Common myeloid progenitor, CD34-positive (primary cell): ENCODE measurements at places on chromosomes 2 and 18.

- H3K4me1 ChIP-seq: no peaks in the 10 kb centered on the region
- H3K27ac ChIP-seq: no peak overlapping the region
- no peak for DNase-seq
These were observed 1269.9 kb upstream of the GYPC start for GRCh38 chr2:125386074-125386473.

GRCh38 chr18:29418136-29418535 is 1241.2 kb upstream of the CDH2 start:
- no peaks in the 10 kb centered on the region for H3K4me1 ChIP-seq
- H3K27ac ChIP-seq: no peak overlapping the region
- no peaks in the 10 kb centered on the region for H3K27me3 ChIP-seq
- H3K4me3 ChIP-seq: no peak overlapping the region
- no peaks in the 10 kb centered on the region for H3K36me3 ChIP-seq

DNA sequence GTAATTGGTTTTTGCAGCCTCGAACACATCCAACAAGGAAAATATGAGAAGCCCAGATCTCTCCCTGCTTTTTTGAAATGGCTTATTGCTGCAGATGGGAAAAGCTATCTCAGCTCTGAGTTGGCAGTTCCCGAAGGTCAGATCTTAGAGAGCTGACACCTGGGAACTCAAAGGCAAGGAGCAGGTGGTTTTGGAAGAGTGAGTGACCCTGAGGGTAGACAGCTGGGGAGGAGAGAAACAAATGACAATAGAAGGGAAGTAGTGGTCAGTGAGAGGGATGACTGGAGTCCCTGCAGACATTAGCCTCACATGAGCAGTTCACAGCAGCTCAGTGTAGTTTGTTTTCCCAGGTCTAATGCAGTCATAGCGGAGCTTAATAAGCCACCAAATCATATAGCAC is 317.9 kb downstream of the STK39 start:
- H3K27me3 ChIP-seq: no peaks in the 10 kb centered on the region
- H3K4me1 ChIP-seq: no peaks in the 10 kb centered on the region
- H3K36me3 ChIP-seq: no peaks in the 10 kb centered on the region
- no peak overlapping the region for H3K27ac ChIP-seq
- no peak for DNase-seq

GRCh38 chr2:88181511-88181910 is 11.4 kb downstream of the THNSL2 start:
- H3K36me3 ChIP-seq: peaks cover 2% of the 10 kb centered on the region
- H3K27ac ChIP-seq: no peak overlapping the region
- DNase-seq: peak; percentile 28
- peaks cover 5% of the 10 kb centered on the region for H3K4me1 ChIP-seq

DNA sequence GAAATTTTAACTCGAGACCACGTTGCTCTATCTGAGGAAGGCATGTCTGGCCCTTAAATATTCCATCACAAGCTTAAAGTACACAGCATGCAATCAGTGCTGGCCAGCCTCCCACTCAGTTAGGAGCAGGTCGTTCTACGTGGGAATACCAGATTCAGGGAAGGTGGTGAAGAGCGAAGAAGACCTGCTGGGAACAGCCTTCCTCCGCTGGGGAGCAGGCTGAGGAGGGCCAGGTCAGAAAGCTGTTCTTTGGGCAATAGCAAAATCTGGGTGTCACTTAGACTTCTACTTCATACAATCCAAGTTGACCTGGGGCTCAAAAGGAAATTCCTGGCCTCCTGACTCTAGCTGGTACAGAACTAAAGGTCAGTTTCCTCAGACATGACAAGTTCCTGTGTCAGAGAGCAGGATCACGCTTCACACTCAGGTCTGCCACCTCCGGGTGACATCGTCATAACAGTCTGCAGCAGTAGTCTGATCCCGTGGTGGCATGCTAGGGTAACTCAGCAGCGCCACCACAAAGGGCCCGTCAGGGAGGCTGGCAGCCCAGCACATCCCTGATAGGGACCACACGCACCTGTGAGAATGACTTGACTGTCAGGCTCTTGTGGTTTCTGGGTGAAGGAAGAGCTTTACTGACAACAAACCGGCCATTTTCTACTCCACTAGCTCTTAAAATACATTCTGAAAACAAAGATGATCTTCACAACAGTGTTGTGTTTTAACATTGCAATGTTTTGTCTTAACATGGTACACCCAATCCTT is 35.2 kb upstream of the NAPG start:
- H3K4me3 ChIP-seq: no peak overlapping the region
- H3K4me1 ChIP-seq: no peaks in the 10 kb centered on the region
- peak; percentile 66 for DNase-seq
- no peaks in the 10 kb centered on the region for H3K27me3 ChIP-seq

- no peak for DNase-seq
- no peaks in the 10 kb centered on the region for H3K27me3 ChIP-seq
- peaks cover 58% of the 10 kb centered on the region for H3K4me1 ChIP-seq
- peak overlapping the region; percentile 82 for H3K27ac ChIP-seq
- H3K4me3 ChIP-seq: peak overlapping the region; percentile 98
These were observed 1.3 kb downstream of the CYTIP start for GRCh38 chr2:157442636-157443035.

- no peak for DNase-seq
- H3K36me3 ChIP-seq: no peaks in the 10 kb centered on the region
- H3K4me1 ChIP-seq: no peaks in the 10 kb centered on the region
- H3K27me3 ChIP-seq: no peaks in the 10 kb centered on the region
- H3K4me3 ChIP-seq: no peak overlapping the region
- no peak overlapping the region for H3K27ac ChIP-seq
These were observed 456.7 kb downstream of the SOX11 start for GRCh38 chr2:6148882-6149281.

- no peak for DNase-seq
- no peak overlapping the region for H3K27ac ChIP-seq
- H3K4me3 ChIP-seq: no peak overlapping the region
- no peaks in the 10 kb centered on the region for H3K36me3 ChIP-seq
- no peaks in the 10 kb centered on the region for H3K4me1 ChIP-seq
- H3K27me3 ChIP-seq: no peaks in the 10 kb centered on the region
These were observed 41.9 kb upstream of the TANC1 start for GRCh38 chr2:158926478-158926948.

DNA sequence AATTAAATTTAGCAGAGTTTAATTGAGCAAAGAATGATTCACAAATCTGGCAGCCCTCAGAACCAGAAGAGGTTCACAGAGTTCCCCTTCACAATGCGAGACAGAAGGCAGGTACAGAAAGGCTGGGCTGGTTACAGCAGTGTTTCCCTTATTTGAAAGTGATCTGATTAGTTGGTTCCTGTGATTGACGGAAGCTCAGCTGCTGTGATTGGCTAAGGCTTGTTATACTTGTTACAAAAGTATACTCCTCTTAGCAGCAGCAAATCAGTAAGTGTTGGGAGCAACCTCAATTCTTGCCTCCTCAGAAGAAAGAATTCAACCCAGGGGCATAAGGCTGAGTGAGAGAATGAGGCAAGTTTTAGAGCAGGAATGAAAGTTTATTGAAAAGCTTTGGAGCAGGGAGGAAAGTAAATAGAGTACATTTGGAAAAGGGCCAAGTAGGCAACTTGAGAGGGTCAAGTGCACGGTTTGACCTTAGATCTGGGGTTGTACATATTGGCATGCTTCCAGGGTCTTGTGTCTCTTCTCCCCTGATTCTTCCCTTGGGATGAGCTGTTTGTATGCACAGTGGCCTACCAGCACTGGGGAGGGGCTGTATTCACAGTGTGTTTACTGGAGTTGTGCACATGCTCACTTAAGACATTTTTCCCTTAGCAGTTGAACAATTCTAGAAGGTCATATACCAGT is 431.8 kb upstream of the RAB12 start:
- H3K4me1 ChIP-seq: no peaks in the 10 kb centered on the region
- DNase-seq: no peak
- no peaks in the 10 kb centered on the region for H3K36me3 ChIP-seq

- no peak overlapping the region for H3K4me3 ChIP-seq
- peaks cover 19% of the 10 kb centered on the region for H3K4me1 ChIP-seq
- DNase-seq: peak; percentile 69
- no peaks in the 10 kb centered on the region for H3K36me3 ChIP-seq
- H3K27ac ChIP-seq: no peak overlapping the region
These were observed 408.2 kb downstream of the TSN start for GRCh38 chr2:122163617-122164016.

GRCh38 chr18:58321986-58322385 is 278.0 kb downstream of the NEDD4L start:
- no peak overlapping the region for H3K4me3 ChIP-seq
- H3K27me3 ChIP-seq: no peaks in the 10 kb centered on the region
- peak; percentile 63 for DNase-seq
- no peak overlapping the region for H3K27ac ChIP-seq
- H3K4me1 ChIP-seq: no peaks in the 10 kb centered on the region

- no peaks in the 10 kb centered on the region for H3K36me3 ChIP-seq
- no peak overlapping the region for H3K27ac ChIP-seq
- DNase-seq: peak; percentile 3
- H3K27me3 ChIP-seq: no peaks in the 10 kb centered on the region
These were observed 466.1 kb upstream of the MC4R start for GRCh38 chr18:60838677-60839076.

- no peak overlapping the region for H3K4me3 ChIP-seq
- DNase-seq: no peak
- no peaks in the 10 kb centered on the region for H3K4me1 ChIP-seq
- H3K36me3 ChIP-seq: no peaks in the 10 kb centered on the region
- no peaks in the 10 kb centered on the region for H3K27me3 ChIP-seq
- no peak overlapping the region for H3K27ac ChIP-seq
These were observed 85.0 kb upstream of the PPP1CB start for GRCh38 chr2:28666496-28667184.

- H3K4me1 ChIP-seq: no peaks in the 10 kb centered on the region
- no peak overlapping the region for H3K4me3 ChIP-seq
- no peaks in the 10 kb centered on the region for H3K36me3 ChIP-seq
- H3K27me3 ChIP-seq: no peaks in the 10 kb centered on the region
These were observed 3.7 kb downstream of the SMYD1 start for GRCh38 chr2:88071365-88071764.

GRCh38 chr2:232857158-232857563 is 12.9 kb upstream of the SNORC start:
- H3K27me3 ChIP-seq: no peaks in the 10 kb centered on the region
- peaks cover 63% of the 10 kb centered on the region for H3K36me3 ChIP-seq
- H3K4me3 ChIP-seq: no peak overlapping the region
- no peak overlapping the region for H3K27ac ChIP-seq
- DNase-seq: no peak

GRCh38 chr2:217652761-217653639 is 349.8 kb downstream of the TNS1 start:
- DNase-seq: peak; percentile 22
- H3K27me3 ChIP-seq: no peaks in the 10 kb centered on the region
- H3K27ac ChIP-seq: no peak overlapping the region

DNA sequence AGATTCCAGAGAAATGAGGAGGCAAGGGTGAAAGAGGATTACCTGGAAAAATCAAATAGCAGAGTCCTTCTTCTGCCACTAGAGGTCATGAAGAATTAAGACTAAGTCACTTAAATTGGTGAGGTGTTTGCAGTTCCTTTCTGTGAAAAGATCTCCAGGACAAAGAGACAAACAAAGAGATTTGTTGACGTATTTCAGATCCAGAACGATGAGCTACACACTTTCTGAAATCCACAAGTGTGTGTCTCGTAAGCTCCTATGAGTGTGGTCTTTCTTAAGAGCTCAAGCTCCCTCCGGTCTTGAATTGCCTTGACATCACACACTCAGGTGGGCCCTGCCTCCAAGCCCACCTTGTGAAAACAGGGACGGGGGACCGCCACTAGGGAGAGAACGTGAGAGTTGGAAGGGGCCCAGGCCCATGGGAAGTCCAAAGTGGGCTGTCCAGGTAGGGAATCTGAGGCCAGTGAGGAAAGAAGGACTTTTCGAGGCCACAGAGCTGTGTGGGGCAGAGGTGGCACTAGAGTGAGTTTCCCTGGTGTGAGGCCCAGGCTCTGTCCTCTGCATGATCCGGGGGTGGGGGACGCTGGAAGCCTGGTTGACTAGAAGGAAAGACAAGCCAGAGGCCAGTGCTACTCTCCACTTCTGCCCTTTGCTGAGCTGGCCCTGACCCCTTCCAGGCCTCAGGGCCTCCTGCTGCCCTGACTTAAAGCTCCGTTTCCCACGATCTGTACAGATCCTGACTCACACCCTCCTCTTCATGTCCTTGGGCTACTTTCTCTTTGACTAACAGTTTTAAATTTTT is 168.1 kb upstream of the NCK2 start:
- H3K27ac ChIP-seq: no peak overlapping the region
- H3K4me3 ChIP-seq: no peak overlapping the region
- no peaks in the 10 kb centered on the region for H3K4me1 ChIP-seq
- no peaks in the 10 kb centered on the region for H3K27me3 ChIP-seq

DNA sequence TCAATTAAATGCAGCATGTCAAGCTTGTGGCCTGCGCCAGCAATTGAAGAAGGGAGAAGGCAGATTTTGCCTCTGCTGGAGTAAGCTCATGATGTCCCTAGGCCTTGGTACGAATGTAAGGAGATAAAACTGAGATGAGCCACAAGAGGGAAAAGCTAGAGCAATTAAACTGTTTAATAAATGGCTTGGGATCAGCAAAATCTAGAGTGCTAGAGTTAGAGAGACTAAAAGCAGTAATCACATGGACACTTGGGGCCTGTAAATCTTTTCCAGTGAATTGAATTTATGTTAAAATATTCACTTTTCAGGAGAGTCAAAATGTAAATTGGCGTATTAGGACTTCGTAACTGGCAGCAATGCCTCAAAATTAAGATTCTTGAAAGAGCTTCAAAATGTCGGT is 86.2 kb downstream of the CDK15 start:
- no peaks in the 10 kb centered on the region for H3K27me3 ChIP-seq
- H3K36me3 ChIP-seq: no peaks in the 10 kb centered on the region
- no peak overlapping the region for H3K4me3 ChIP-seq
- no peaks in the 10 kb centered on the region for H3K4me1 ChIP-seq
- no peak overlapping the region for H3K27ac ChIP-seq
- DNase-seq: no peak

GRCh38 chr2:118635891-118636290 is 211.6 kb downstream of the EN1 start:
- no peaks in the 10 kb centered on the region for H3K27me3 ChIP-seq
- H3K4me3 ChIP-seq: no peak overlapping the region
- H3K4me1 ChIP-seq: no peaks in the 10 kb centered on the region
- H3K27ac ChIP-seq: no peak overlapping the region
- no peaks in the 10 kb centered on the region for H3K36me3 ChIP-seq

DNA sequence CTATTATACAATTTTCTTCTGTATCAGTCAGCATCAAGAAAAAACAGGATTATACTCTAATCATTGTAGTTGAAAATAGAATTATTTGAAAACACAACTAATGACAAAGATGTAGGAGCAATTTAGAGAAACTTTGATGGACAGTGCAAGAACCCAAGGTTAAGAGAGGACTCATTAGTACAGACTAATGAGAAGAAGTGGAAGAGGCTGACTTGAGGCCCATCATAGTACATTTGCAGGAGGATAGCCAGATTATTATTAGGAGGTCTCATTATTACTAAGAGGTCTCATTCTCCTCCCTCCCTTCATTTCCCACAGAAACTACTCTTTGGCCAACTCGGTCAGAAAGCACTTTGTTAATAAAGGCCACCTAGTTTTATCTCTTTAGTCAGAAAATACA is 1983.0 kb downstream of the SUCLG1 start:
- H3K27me3 ChIP-seq: no peaks in the 10 kb centered on the region
- no peak for DNase-seq
- no peaks in the 10 kb centered on the region for H3K36me3 ChIP-seq
- H3K27ac ChIP-seq: no peak overlapping the region

- DNase-seq: no peak
- H3K36me3 ChIP-seq: no peaks in the 10 kb centered on the region
- no peaks in the 10 kb centered on the region for H3K4me1 ChIP-seq
- no peak overlapping the region for H3K27ac ChIP-seq
- no peaks in the 10 kb centered on the region for H3K27me3 ChIP-seq
These were observed 46.0 kb downstream of the TTC32 start for GRCh38 chr2:19855542-19856431.

GRCh38 chr18:49368876-49369440 is 91.5 kb downstream of the DYM start:
- H3K27me3 ChIP-seq: no peaks in the 10 kb centered on the region
- DNase-seq: no peak
- no peaks in the 10 kb centered on the region for H3K4me1 ChIP-seq
- peaks cover 3% of the 10 kb centered on the region for H3K36me3 ChIP-seq
